ENCODE measurements at places on chromosomes 16 and 17.

GRCh38 chr17:38444151-38444550 lies 15.9 kb downstream of the ARHGAP23 start:
- peak; percentile 84 for DNase-seq

GRCh38 chr16:60478810-60479209 lies 1557.4 kb downstream of the CDH8 start:
- no peak for DNase-seq

- DNase-seq = no peak
Measured at GRCh38 chr17:69723316-69723715, 308.8 kb downstream of the MAP2K6 start.

GRCh38 chr16:68486502-68487202 lies 38.3 kb upstream of the SMPD3 start:
- no peak for DNase-seq

Data from AG08396 (cell line).